ENCODE measurements at places on chromosomes 2 and 18. TPM values are rescaled to one million over a fixed set of nuclear protein-coding genes. Genes with fewer than 3 reads are reported as not detected.
A peak's percentile ranks its signal among the peaks of the same experiment; 100 is the strongest.

- no peaks in the 10 kb centered on the region for H3K36me3 ChIP-seq
- no peak for DNase-seq
- no peak overlapping the region for H3K4me3 ChIP-seq
- no peak overlapping the region for H3K27ac ChIP-seq
Measured at GRCh38 chr18:50775207-50775606, 44.6 kb downstream of the MRO start.

- no peak overlapping the region for H3K4me3 ChIP-seq
- peak overlapping the region; percentile 4 for H3K27ac ChIP-seq
- H3K4me1 ChIP-seq, result no peaks in the 10 kb centered on the region
- peaks cover 2% of the 10 kb centered on the region for H3K36me3 ChIP-seq
- no peak for DNase-seq
- peaks cover 9% of the 10 kb centered on the region for H3K27me3 ChIP-seq
Measured at GRCh38 chr2:28951910-28952835, 28.9 kb upstream of the TOGARAM2 start.

GRCh38 chr2:62525549-62526269 lies 19.7 kb upstream of the TMEM17 start:
- DNase-seq, result no peak
- H3K27me3 ChIP-seq, result no peaks in the 10 kb centered on the region
- no peak overlapping the region for H3K27ac ChIP-seq
- H3K36me3 ChIP-seq, result no peaks in the 10 kb centered on the region

- H3K4me3 ChIP-seq, result no peak overlapping the region
- H3K27me3 ChIP-seq, result peaks cover 28% of the 10 kb centered on the region
- H3K36me3 ChIP-seq, result no peaks in the 10 kb centered on the region
- H3K27ac ChIP-seq, result no peak overlapping the region
- no peak for DNase-seq
Measured at GRCh38 chr18:9993521-9994025, 79.8 kb downstream of the VAPA start.

NEU4 gene
- total RNA-seq, result 1.6 TPM

DNA sequence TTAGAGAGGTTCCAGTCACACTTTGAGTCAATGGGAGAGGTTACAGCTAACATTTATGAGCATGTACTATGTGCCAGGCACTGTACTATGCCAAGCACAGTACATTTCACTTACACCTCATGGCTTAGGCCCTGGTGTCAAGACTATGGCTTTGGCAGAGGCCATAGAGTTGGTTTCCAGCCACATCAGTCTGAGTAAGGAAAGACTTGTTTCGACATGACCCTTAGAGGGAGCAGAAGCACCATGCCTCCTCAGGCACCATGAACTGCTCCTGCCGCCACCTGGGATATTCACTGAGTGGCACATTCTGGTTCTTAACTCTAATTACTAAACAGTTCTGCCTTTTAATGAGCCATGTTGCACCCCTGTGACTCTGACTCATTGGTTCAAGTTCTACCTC lies 12.7 kb downstream of the DGUOK start:
- DNase-seq, result no peak
- peaks cover 22% of the 10 kb centered on the region for H3K4me1 ChIP-seq
- H3K27ac ChIP-seq, result no peak overlapping the region
- H3K27me3 ChIP-seq, result no peaks in the 10 kb centered on the region

DNA sequence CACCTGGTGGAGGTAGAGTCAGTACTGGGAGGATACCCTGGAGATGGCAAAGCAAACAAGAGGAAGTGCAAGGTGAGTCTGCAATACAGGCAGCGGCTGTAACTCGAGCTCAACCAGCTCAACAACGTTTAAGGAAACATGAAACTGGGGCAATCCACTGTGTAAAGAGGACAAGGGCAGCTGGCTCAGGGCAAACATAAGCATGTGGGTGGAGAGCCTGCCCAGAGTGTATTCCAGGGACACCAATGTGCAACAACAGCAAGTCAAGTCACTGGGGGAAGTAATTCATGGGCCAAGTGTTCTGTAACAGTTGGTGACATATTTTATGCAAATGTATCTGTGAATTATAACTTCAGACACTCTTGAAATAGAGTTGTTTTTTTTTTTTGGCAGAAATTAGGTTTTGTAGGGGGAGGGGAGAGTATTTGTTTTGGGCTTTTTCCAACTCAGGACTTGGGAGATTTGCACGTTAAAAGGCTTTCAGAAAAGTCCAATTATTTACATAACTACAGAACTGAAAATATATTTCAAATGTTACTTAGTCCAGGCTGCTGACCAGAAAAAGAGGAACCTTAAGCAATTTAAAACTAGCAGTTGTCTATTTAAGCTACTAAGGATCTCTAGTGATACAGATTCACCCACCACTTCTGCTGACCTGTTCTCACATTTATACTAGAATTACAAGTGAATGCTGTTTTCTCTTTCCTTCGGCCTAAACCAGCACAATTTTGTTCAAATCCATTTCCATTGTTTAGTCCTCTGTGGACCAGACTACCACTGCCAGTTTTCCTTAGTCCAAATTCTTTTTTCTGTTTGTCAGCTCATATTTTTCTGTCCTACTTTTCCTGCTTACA lies 18.6 kb downstream of the NRXN1 start:
- no peak for DNase-seq
- no peaks in the 10 kb centered on the region for H3K4me1 ChIP-seq
- no peaks in the 10 kb centered on the region for H3K27me3 ChIP-seq
- H3K4me3 ChIP-seq, result no peak overlapping the region
- H3K36me3 ChIP-seq, result no peaks in the 10 kb centered on the region

DNA sequence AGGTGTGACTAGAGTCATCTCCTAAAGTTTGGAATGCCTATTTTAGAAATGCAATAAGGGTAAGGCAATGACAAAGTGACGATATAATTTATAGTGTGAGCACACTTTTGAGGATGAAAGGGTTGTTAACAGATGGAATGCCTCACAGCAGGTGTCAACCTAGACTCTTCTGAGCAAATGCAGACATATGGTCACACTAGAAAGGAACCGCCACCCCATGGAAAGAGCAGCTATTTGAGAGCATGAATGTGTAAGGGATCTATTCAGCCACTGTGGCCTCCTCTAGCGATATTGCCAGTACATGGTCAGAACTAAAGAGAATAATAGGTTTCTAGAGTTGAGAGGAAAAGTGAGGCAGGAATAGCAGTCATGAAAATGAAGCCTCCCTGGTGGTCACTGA lies 18.5 kb downstream of the DSG2 start:
- no peak for DNase-seq
- H3K36me3 ChIP-seq, result no peaks in the 10 kb centered on the region
- H3K27me3 ChIP-seq, result no peaks in the 10 kb centered on the region
- H3K27ac ChIP-seq, result no peak overlapping the region
- H3K4me3 ChIP-seq, result no peak overlapping the region

GRCh38 chr18:31506024-31506742 lies 8.2 kb downstream of the DSG2 start:
- H3K27ac ChIP-seq, result no peak overlapping the region
- H3K36me3 ChIP-seq, result no peaks in the 10 kb centered on the region
- no peak for DNase-seq

DNA sequence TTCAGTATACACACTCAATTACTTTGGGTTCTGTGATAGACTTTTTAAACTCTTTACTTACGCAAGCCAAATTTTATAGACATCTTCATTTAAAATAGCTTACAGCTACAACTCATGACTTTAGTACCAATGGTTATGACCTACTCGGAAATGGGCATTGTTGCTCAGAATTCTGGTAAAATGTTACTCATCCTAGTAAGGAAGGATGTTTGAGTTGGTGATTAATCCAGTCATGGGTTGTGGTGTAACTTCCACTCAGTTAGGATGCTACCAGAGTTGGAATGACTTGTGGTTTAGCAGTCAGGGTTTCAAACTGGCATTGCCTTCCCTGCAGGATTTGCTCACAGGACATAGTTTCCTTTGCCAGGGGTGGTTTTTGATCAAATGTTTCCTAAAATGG lies 7.4 kb upstream of the NPC1 start:
- H3K36me3 ChIP-seq, result no peaks in the 10 kb centered on the region
- H3K4me3 ChIP-seq, result no peak overlapping the region
- H3K27me3 ChIP-seq, result no peaks in the 10 kb centered on the region
- no peak overlapping the region for H3K27ac ChIP-seq
